ENCODE measurements at places on chromosomes 4 and X.

DNA sequence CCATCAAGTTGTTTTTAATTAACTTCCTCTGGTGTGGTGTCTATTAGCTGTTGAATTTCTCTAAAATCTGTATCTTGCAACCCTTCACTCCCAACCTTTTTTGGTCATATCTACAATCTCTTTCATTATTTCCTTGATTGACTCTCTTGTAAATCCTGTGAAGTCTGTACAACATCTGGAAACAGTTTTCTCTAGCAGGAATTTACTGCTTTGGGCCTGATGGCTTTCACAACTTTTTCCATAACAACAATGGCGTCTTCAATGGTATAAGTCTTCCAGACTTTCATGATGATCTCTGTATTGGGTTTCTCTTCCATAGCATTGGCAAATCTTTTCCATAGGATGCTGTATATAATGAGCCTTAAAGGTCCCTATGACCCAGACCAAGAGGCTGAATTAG is 49.0 kb downstream of the TBC1D19 start:
- no peak for DNase-seq

GRCh38 chr4:108270466-108271450 is 102.0 kb upstream of the LEF1 start:
- no peak for DNase-seq

- DNase-seq = no peak
Observed at GRCh38 chr4:174604198-174604597, 81.9 kb upstream of the HPGD start.

- no peak for DNase-seq
Observed at GRCh38 chr4:186040316-186040715, 28.6 kb upstream of the TLR3 start.

DNA sequence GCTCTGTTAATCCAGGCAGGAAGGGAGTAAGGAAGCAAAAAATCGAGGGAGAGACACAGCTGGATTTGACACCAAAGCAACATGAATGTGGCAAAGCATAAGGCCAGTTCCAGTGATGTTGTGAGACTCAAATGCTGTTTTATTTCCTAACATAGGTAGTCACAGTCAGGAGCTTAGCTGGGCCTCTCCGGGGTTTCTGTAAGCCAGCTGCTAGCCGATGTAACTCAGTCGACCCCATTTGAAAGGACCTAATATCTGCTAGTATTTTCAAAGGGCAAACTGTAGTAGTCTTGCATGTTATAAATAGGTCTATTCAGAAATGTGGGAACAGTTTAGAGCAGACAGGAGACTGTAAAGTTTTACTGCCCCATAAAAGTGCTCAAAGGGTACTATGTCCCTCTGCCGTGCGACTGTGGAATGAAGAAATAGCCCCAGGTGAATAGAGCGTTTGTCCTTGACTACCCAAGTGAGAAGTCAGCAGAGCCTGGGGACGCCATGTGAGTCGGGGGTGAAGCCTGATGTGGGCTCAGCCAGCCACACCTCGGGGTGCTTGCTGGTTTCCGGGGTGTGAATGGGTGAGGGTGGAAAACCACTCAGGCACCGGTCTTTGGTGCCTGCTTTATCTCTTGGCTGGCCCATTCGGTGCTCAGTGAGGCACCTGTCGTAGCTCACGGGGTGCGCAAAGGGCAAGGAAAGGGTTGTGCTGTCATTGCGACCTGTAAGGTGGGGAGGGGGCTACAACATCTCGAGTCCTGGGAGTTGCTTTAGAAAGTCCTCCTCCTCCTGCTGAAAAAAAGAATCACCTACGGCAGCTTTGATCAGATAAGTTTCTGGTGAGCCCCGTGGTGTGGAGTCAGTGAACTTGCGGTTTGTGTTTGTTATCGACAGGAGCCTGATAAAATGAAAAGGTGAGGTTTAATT is 745 bp downstream of the TRIM2 start:
- DNase-seq = no peak

GRCh38 chr4:184740980-184741391 is 7.1 kb upstream of the CENPU start:
- no peak for DNase-seq

- DNase-seq = no peak
Observed at GRCh38 chr4:8585721-8586212, 5.6 kb downstream of the GPR78 start.

- no peak for DNase-seq
Observed at GRCh38 chr4:98491899-98492559, 166.4 kb downstream of the TSPAN5 start.

- DNase-seq = no peak
Observed at GRCh38 chrX:119410027-119410819, 11.1 kb downstream of the SLC25A43 start.

GRCh38 chrX:100659431-100660137 is 15.6 kb downstream of the SRPX2 start:
- no peak for DNase-seq

DNA sequence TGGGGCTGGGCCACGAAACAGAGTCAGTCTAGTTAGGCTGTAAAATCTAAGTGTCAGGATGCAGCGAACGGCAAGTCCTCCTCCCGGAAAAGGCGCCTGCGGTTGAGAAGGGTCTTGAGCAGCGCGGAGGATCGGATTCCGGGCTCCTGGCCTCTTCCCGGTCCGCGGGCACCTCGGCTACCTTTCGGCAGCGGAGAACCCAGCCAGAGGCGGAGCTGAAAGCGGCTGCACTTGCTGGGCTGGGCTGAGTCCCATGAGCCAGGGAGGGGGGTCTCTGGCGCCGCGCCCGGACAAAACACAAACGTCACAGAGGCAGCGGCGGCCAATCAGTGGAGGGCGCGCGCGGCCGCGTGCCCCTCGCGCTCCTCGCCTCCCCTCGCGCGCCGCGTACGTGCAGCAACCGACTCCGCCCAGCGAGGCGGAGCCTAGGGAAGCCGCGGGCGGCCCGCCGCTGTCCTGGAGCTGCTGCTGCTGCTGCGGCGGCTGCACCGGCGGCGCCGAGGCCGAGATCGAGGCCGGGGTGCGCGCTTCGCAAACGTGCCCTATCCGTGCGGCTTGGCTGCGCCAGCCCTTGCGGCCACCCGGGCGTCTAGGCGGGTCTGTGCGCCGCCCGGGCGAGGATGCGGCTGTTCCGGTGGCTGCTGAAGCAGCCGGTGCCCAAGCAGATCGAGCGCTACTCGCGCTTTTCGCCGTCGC is at the start of gene PDK3:
Gene PDK3, plus strand, starts transcription at position 451 of the 696 bp plus-strand sequence. Its CDS starts 170 bp downstream, at position 621.
- DNase-seq = peak; percentile 76

DNA sequence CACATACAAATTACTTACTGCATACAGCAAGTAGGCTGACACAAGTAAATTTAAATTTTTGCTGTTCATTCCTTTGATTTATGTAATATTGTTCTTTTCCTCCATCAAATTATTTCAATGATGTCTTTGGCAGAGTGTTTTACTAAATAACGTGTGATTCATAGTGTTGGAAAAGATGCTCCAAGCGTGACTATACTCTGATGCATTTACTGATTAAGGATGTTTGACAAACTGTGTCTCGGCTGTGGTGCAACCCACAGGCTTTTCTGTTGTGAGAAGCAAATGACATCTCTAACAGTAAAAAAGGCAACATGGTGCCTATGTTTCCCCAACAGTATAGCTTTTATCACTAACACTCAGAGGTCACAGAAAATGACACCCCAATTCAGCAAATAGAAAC is 540.9 kb downstream of the PPP4R3C start:
- DNase-seq = no peak

- DNase-seq = no peak
Observed at GRCh38 chr4:71857713-71858451, 74.0 kb upstream of the GC start.

GRCh38 chrX:38939067-38939466 is 137.8 kb downstream of the MID1IP1 start:
- no peak for DNase-seq

GRCh38 chr4:1136048-1136447 is 22.7 kb upstream of the RNF212 start:
- no peak for DNase-seq

GRCh38 chr4:26701095-26701494 is 117.2 kb downstream of the TBC1D19 start:
- no peak for DNase-seq

- DNase-seq = no peak
Observed at GRCh38 chr4:874971-875817, 49.3 kb upstream of the CPLX1 start.

DNA sequence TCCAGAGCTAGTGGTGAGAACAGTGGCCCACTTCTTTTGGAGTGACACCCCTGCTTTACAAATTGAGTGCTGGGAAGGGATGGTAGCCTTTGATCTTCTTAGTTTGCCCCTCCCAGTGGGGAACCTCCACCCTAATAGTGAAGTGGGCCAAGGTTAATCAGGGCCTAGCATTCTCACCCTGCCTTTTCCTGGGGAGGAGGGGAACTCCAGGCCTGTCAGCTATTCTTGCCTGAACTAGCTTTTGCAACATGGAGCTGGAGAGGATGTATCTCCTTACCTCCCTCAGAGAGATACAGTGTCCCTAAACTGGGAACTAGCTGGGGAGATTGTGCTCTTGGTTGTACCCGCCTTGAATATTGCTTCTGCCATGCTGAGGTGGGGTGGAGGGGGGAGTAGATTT is 20.6 kb downstream of the PHKA1 start:
- no peak for DNase-seq

- DNase-seq = no peak
Observed at GRCh38 chr4:31107362-31107761, 387.2 kb downstream of the PCDH7 start.

GRCh38 chrX:16867947-16868346 is 2.2 kb downstream of the RBBP7 start:
- no peak for DNase-seq

DNA sequence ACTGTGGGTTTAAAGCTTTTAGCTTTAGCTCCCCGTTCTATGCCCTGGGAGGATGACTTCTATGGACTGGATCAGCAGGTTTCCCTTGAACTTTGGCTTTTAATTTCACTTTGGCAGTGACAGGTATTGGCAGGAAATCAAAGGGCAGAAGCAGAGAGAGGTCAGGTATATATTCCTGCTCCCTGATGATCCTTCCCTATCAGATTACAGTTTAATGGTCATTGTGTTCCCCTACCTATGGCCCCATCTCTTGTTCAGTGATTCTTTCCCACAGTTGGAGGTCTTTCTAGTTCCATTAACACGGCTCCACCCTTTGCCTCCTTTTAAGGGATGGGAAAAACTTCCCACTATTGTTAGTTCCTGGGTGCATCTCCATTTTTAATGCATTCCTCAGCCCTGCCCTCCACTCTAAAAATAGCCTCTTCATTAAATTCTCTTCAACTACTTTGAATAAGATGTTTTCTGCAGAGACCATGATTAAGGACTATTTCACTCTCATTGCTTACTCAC is 107.8 kb upstream of the TMEM47 start:
- DNase-seq = no peak

DNA sequence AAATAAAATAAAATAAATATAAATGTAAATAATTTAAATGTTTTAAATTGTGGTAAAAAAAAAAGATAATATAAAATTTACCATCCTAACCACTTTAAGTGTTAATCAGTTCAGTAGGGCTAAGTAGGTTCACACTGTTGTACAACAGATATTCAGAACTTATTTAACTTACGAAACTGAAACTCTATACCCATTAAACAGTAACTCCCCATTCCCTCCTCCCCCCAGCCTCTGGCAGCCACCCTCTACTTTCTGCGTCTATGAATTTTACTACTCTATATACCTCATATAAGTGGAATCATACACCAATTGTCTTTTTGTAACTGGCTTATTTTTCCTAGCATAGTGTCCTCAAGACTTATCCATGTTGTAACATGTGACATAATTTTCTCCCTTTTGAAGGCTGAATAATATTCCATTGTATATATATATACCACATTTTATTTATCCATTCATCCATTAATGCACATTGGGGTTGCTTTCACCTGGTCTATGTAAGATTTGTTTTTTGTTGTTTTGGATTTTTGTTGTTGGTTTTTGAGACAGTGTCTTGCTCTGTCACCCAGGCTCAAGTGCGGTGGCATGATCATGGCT is 32.5 kb upstream of the ELF2 start:
- DNase-seq = no peak

DNA sequence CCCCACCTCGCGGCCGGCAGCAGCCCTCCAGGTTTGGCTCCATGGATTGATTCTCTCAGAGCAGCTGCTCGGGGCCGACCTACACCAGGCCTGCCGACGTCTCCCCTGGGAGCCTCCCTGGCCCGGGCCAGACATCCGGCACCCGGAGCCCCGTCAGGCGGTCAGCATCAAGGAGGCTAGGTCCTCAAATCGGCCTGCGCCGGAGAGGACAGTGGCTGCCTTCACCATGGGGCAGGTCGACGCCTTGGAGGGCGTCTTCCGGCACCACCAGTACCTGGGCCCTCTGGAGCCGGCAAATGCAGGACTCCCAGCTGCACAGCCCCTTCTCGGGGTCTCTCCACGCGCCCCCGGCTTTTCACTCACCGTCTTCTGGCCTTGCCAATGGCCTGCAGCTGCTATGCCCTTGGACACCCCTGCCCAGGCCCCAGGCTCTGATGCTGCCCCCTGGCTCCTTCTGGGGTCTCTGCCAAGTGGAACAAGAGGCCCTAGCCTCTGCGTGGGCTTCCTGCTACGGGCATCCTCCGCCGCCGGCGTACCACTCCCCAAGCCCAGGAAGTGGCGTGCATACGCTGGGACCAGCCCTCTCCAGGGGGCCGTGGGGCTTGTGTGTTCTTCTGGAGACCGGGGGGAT is 341.8 kb downstream of the MAGEB5 start:
- no peak for DNase-seq

GRCh38 chr4:80071604-80072227 is 1.3 kb downstream of the ANTXR2 start:
- DNase-seq = no peak

DNA sequence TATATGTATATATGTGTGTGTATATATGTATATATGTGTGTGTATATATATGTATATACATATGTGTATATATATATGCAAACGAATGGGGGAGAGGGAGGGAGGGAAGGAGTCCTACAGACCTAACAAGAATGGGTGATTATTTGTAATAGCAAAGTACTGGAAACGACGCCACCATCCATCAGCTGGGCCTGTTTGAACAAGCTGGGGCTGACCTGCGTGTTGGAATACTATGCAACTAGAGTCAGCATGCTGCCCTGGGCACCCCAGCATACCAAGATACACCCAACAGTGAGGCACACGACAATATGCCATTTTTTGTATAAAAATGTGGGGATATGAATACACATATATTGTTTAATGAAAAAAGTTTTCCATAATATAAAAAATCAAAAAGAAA is 21.6 kb upstream of the CCNQ start:
- no peak for DNase-seq

- no peak for DNase-seq
Observed at GRCh38 chrX:110397339-110397738, 38.7 kb downstream of the RTL9 start.

- DNase-seq = no peak
Observed at GRCh38 chr4:110309675-110310074, 111.3 kb upstream of the ELOVL6 start.
